HCT116 (cell line): ENCODE measurements at places on chromosomes 5 and 9. TPM values are rescaled to one million over a fixed set of nuclear protein-coding genes. Genes with fewer than 3 reads are reported as not detected.

- peaks cover 30% of the 10 kb centered on the region for H3K4me1 ChIP-seq
- no peak overlapping the region for H3K4me3 ChIP-seq
- no peak for DNase-seq
These were observed 118.4 kb downstream of the GDNF start for GRCh38 chr5:37721447-37721871.

DNA sequence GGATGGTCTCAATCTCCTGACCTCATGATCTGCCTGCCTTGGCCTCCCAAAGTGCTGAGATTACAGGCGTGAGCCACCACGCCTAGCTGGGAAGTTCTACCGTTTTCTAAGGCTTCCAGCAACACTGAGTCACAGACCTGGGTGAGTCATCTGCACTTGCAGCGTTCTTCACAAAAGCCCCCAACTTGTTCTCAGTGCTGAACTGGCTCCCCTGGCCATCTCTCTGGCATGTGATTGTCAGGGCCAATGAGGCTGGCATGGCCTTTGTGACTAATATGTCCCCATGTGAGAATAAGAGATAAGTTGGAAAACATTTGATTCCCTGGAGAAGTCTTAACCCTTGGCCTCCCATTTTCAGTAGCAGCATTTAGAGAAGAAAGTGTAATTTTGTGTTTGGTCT, 124.4 kb downstream of the WDR41 start:
- H3K36me3 ChIP-seq = no peaks in the 10 kb centered on the region
- H3K4me3 ChIP-seq = no peak overlapping the region
- H3K27ac ChIP-seq = no peak overlapping the region

The ZFP37 gene
- 1.8 TPM for total RNA-seq

DNA sequence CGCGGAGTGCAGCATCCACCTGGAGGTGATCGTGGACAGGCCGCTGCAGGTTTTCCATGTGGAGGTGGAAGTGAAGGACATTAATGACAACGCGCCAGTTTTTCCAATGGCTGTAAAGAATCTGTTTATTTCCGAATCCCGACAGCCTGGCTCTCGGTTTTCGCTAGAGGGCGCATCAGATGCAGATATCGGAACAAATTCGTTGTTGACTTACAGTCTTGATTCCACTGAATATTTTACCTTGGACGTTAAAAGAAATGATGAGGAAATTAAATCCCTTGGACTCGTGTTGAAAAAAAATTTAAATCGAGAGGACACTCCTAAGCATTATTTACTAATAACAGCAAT, 611 bp downstream of the PCDHA3 start:
- no peaks in the 10 kb centered on the region for H3K4me1 ChIP-seq
- H3K27ac ChIP-seq = no peak overlapping the region
- no peaks in the 10 kb centered on the region for H3K27me3 ChIP-seq
- no peak overlapping the region for H3K4me3 ChIP-seq
- no peak for DNase-seq

- no peak for DNase-seq
- H3K36me3 ChIP-seq = no peaks in the 10 kb centered on the region
- H3K27ac ChIP-seq = no peak overlapping the region
- no peaks in the 10 kb centered on the region for H3K4me1 ChIP-seq
These were observed 78.4 kb downstream of the EBF1 start for GRCh38 chr5:159021136-159021900.

GRCh38 chr5:167678481-167678880, 613.0 kb upstream of the WWC1 start:
- no peak for DNase-seq
- H3K27me3 ChIP-seq = no peaks in the 10 kb centered on the region
- H3K36me3 ChIP-seq = no peaks in the 10 kb centered on the region
- no peaks in the 10 kb centered on the region for H3K4me1 ChIP-seq
- no peak overlapping the region for H3K4me3 ChIP-seq
- no peak overlapping the region for H3K27ac ChIP-seq

- H3K36me3 ChIP-seq = no peaks in the 10 kb centered on the region
- no peak overlapping the region for H3K4me3 ChIP-seq
- H3K27ac ChIP-seq = no peak overlapping the region
These were observed 43.3 kb upstream of the NDFIP1 start for GRCh38 chr5:142065273-142065672.

DNA sequence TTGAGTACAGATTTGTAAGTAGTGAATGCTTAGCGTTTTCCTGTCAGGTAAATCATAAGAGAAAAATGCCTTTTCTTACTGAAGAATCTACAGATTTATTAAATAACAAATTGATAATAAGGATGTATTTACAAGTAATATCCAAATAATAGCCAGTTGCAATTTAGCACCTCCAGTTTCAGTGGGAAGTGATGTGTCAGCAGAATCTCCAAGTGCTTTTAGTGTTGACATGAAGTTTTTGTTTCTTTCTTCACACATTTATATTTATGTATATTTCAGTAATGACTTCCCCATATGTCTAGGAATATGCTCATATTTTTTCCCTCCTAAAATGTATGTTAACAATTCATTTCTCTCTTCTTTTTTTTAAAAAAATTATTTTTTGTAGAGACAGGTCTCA, 229.9 kb upstream of the GRIN3A start:
- no peak overlapping the region for H3K27ac ChIP-seq
- H3K4me3 ChIP-seq = no peak overlapping the region
- no peaks in the 10 kb centered on the region for H3K27me3 ChIP-seq
- no peak for DNase-seq
- H3K4me1 ChIP-seq = no peaks in the 10 kb centered on the region

- H3K27ac ChIP-seq = no peak overlapping the region
- H3K27me3 ChIP-seq = peaks cover 8% of the 10 kb centered on the region; the same call in 1 of the 2 replicates
- H3K4me3 ChIP-seq = no peak overlapping the region
- no peaks in the 10 kb centered on the region for H3K4me1 ChIP-seq
- no peaks in the 10 kb centered on the region for H3K36me3 ChIP-seq
- no peak for DNase-seq
These were observed 8.5 kb downstream of the AMBP start for GRCh38 chr9:114069476-114070187.

GRCh38 chr5:81749561-81750307, 1.2 kb downstream of the SSBP2 start:
- no peak overlapping the region for H3K27ac ChIP-seq
- peak overlapping the region; percentile 29 for H3K4me3 ChIP-seq
- peaks cover 29% of the 10 kb centered on the region for H3K27me3 ChIP-seq
- H3K36me3 ChIP-seq = no peaks in the 10 kb centered on the region
- peaks cover 6% of the 10 kb centered on the region for H3K4me1 ChIP-seq
- DNase-seq = no peak

DNA sequence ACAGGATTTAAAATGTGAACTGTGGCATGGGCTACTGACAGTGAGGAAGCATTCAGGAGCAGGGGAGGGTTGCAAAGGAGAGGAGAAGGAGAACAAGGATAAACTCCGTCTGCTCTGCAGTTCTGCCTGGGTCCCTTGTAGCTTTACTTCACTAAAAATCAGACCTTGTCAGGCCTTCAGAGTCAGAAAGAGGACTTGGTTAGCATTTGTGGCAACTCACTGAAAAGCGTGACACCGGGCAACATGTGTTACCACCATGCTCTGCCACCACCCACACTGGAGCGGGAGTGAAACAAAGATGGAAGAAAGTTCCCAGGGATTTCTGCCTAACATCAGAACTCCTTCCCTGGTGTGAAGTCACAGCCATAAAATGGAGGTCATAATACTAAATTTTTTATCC, 19.3 kb downstream of the FYB1 start:
- H3K36me3 ChIP-seq = no peaks in the 10 kb centered on the region
- DNase-seq = no peak
- H3K27ac ChIP-seq = no peak overlapping the region
- H3K27me3 ChIP-seq = no peaks in the 10 kb centered on the region
